ENCODE measurements at places on chromosomes 12 and 14.

- DNase-seq: no peak
Observed at GRCh38 chr14:59371771-59372170, 93.4 kb downstream of the GPR135 start.

GRCh38 chr12:45435945-45436710 lies 220.2 kb downstream of the ANO6 start:
- DNase-seq: peak; percentile 11

GRCh38 chr14:54739514-54739913 lies 163.1 kb downstream of the GCH1 start:
- no peak for DNase-seq

GRCh38 chr14:54975856-54976255 lies 51.0 kb downstream of the WDHD1 start:
- DNase-seq: peak; percentile 46

GRCh38 chr14:33704481-33704880 lies 246.4 kb downstream of the EGLN3 start:
- DNase-seq: no peak

DNA sequence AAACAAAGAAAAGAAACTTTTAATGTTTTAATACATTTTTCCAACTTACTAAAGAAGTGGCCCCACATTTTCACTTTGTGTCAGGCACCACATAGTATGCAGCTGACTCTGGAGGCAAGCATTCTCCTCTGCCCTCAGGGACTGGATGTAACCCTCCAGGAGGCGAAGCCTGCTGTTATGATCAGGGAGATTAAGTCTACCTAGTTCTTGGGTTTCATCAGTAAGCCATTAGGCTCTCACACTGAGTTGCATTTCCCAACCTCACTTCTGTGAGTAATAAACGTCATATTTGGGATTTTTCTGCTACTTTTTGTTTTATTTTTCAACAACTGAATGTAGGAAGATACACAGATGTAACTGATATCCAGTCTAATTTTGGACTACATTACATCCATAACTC lies 101.2 kb upstream of the LRFN5 start:
- no peak for DNase-seq

DNA sequence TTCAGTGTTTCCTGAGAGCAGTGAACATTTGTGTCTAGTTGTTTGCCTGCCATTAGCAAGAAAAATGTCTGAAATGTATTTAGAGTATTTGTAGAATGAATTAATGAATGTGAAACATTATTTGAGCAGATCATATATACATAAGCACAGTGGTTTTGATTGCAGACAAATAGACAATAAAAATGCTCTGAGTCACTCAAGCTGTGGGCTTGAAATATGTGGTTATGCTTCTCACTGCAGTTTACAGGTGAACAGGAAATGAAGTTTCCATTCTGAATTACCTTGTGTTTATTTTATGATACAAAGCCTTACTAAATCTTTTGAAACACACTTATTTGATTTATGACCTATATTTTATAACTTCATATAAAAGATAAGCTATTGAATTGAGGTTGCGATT lies 827.7 kb downstream of the TMTC2 start:
- no peak for DNase-seq

GRCh38 chr12:66808606-66809005 lies 129.7 kb upstream of the GRIP1 start:
- no peak for DNase-seq

DNA sequence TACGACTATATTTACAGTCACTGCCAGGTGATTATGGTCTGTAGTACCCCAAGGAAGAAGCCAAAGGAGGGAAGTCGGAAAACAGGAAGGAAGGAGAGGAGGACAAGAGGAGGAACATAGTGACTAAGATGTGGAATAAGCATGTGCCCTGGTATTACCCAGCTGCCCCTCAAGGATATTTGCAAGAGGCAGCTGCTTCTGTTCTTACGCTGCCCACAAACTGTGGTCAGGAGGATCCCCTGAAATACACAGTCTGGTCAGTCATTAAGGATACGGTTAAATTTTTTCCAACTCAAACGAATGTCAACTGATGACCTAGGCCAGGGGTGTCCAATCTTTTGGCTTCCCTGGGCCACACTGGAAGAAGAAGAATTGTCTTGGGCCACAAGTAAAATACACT lies 126.5 kb downstream of the CMAS start:
- DNase-seq: peak; percentile 46

DNA sequence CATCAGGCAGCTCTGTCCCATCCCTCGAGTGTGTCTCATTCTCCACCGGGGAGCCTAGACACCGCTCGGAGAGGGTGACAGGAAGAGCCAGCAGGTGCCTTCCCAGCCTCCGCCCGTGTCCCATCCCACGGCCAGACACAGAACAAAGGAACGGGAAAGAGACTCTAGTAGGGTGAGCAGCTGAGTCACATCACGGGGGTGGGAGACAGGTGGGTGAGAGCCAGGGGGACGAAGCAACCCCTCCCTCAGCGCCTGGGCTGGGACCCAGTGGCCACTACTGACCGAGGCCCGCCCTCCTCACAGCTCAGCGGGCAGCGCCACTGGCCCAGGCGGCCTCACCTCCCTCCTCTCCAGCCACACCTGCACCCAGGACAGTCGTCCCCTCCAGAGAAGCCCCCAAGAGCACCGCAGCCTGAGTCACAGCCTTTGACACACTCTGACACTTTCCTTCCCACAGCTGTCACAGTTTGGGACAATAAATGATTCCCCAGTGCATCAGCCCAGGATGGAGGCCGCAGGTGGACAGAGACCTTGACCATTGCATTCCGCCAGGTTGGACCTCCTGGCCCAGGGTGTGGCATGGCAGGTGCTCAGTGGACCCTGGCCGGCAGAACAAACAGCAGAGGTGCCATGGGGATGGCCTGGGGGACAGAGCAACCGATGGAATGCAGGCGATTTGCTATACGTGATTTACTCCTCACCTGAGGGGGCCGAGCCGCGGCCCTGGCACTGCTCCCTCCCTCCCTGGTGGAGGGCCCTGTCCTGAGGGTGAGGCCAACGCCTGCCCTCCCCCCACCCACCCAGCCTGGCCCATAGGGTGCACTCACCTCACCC lies 45.4 kb upstream of the GALNT9 start:
- no peak for DNase-seq

DNA sequence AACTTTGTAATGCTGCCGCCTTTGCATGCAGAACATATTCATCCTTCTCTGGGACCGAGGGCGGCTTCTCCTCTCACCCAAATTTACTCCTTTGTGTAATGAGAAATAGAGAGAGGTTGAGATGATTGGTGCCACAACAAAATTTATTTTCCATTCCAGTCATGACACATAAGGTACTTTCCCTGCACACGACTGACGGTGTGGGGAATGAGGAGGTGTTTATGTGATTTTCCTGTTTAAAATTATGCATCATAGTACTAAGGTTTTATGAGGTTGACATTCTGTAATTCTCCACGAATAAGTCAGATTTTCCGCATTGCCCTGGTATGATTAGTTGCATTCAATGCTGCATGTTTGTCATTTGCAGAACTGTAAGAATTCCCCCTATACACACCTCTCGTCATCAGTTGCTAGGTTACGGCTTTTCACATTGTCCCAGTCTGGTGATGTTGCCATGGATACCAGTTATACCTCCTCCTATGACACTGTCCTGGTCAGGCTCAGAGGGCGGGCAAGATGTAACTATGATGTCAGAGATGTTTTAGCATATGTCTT lies 23.1 kb downstream of the BICDL1 start:
- DNase-seq: peak; percentile 28

DNA sequence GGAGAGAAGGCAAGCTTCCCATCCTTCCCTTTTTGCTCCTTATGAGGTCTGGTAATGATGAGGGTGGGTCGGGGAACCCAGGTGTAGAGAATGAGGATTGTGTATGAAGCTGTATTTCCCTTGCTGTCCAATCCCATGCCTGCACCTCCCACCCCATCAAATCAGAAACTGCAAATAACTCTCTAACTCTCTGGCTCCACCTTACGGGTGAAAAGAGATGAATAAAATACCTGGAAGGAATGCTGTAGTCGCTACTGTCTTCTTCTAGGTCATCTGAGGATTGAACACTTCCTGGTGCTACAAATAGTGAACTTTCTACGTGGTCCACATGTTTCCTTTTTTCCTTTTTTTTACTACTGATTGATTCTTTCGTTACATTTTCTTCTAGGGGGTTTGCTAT lies 38.9 kb upstream of the DICER1 start:
- no peak for DNase-seq

- DNase-seq: no peak
Observed at GRCh38 chr12:116303066-116303465, 25.6 kb upstream of the MED13L start.

DNA sequence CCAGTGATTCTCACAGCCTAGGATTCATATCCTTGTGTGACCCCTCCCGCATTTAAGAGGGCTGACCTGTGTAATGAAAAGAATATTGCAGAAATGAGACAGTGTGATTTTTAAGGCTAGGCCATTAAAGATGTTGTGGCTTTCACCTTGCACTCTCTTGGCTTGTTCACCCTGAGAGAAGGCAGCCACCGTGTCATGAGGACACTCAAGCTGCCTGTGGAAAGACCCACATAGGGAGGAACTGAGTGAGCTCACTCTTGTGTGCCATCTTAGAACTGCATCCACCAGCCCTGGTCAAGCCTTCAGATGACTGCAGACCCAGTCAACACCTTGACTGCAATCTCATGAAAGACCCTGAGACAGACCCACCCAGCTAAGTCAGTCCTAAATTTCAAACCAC lies 46.3 kb upstream of the TMPO start:
- no peak for DNase-seq

GRCh38 chr12:57223191-57224165 lies 6.0 kb upstream of the SHMT2 start:
- no peak for DNase-seq

GRCh38 chr14:95520346-95520745 lies 3.9 kb upstream of the SYNE3 start:
- no peak for DNase-seq

DNA sequence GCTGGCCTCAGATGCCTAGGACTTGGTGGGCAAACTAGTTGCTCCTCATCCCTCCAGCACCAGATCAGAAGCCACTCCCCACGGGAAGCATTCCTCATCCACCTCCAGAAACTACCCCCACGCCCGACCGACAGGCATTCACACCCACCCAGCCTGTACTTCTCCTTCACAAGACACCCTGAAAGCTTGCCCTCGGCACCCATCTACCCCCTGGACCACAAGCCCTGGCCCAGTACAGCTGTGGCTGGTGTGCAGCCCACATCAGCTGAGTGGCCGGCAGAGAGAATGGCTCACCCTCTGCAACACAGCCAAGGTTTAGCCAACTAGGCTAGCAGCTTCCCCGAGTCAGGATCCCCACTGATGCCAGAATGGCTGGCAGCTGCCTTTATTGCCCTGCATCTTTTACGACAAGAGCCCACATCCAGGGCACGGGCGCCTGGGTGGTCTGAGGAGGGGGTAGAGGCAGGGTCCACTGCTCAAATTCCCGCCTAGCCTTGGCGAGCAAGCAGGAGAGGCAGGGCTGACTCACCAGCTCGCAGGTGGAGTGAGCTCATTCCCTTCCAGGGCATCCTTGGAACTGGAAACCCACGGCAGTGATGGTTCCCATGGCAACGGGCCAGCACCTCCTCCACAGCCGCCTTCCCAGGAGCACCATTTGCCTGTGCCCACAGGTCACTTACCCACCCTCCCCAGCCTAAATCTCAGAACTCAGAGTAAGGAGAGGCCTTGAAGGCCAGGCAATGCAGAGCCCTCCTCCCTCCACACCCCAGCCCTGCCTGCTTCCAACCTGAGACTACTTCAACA lies 17.1 kb downstream of the ACTN1 start:
- DNase-seq: peak; percentile 48

- DNase-seq: peak; percentile 51
Observed at GRCh38 chr12:66048835-66049537, 81.6 kb downstream of the LLPH start.

- no peak for DNase-seq
Observed at GRCh38 chr12:124774054-124774461, 89.6 kb downstream of the SCARB1 start.

DNA sequence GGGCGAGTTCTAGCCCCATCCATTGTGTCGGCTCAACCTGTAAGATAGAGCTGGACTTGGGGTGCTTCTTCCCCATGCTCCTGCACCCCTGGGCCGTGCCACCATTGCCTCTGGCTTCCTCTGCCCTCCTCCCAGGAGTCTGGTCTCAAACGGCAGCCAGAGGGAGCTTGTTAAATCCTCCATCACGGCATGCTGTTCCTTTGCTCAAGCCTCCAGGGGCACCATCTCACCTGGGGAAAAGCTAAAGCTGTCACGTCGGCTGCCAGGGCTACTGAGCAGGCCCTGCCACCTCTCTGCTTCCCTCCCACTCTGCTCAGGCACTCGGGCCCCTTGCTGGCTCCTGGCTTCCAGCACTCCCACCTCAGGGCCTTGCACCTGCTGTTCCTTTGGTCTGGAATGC lies 140.4 kb downstream of the RBM19 start:
- no peak for DNase-seq

GRCh38 chr12:3747543-3747942 lies 5.4 kb downstream of the CRACR2A start:
- no peak for DNase-seq

DNA sequence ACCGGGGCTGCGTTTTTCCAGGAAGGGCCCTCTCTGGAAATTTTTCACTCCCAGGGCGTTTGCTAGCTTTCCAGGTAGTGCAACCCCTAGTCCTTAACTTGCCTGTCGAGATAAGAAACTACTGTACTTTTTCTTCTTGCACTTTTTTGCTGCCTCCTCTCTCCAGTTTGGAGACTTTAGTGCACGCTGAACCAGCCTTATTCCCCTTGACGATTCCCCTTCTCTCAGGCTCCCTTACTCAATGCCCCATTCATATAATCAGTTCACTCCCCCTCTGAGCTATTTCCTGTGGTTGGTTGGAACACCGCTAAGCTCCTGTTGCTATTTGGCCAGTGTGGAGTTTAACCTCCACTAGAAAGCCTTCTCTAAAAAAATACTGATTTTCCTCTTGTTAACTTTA lies 682 bp downstream of the CREBL2 start:
- DNase-seq: peak; percentile 52

- no peak for DNase-seq
Observed at GRCh38 chr14:74973003-74973653, 17.7 kb upstream of the PGF start.

DNA sequence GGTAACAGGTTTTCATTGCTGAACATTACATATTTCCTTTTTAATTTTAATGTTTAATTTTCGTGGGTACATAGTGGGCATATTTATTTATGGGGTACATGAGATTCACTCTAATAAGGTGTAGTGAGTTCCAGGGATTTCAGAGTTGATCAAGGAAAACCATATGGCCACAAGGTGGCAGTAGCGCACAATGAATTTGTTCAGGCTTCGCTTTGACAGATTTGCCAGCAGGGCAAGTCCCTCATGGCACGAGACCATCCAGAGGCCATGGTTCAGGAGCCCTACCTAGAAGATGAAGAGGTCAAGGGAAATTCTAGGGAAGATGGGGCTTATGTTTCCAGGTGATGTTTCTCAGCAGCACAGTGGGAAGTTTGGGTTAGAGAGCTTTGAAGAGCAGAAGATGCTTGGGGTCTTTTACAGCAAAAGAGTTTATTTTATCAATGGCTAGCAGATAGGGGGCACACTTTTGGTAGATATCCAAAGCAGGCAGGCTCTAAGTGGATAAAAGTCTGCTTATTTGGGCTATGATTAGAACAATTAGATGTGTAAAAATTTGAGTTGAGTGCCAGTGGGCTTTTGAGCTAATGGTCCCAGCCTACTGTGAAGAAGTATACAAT lies 1004.4 kb downstream of the AACS start:
- peak; percentile 75 for DNase-seq

Measured in LHCN-M2 (cell line).